ENCODE measurements at places on chromosomes 12 and 14. TPM values are rescaled to one million over a fixed set of nuclear protein-coding genes. Genes with fewer than 3 reads are reported as not detected.

DNA sequence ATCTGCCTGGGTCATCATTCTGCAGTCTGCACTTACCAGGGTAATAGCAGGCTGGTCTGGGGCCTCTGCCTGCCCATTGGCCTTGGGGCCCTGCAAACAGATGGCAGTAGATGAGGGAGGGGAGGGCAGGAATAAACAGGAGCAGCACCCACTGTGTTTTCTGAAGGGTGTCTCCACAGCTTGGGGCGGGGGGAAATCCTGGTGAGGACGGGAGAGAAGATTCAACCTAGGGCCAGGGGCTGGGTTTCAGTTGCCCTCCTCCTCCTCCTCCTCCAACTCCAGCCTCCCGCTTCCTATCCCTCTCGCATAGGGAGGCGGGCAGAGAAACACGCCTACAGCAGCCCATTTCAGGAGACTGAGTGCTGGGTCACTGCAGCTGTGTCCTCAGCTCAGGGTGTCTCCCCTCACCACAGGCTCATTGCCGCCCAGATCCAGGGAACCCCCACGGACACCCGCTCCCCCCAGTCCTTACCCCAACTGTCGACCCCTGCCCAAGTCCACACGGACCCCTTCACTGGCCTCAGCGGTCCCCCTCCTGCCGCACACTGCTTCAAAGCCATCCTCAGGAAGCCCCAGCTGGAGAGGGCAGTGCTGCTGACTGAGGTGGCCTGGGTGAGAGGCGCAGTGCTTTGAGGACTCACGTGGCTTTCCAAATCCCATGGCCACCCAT is 9.1 kb upstream of the KRT80 start:
- DNase-seq: no peak

DNA sequence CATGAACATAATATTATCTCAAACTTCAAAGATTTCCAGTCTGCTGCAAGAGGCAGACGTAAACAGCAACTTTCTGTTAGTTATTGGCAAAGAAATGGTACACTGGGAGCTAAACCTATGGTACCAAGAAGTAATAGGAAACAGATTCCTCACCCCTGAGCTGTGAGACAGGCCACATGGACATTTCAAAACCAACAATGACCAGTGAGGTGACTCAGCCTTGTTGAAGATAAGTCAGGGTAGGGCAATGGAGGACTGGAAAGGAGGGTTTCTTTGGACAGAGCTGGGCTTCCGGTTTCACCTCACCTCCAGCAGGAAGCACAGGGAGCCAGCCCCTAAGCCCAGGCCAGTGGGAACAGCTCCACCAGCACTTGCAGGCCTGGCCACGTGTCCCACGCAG is 1320.5 kb downstream of the AACS start:
- DNase-seq: no peak

The TEX52 gene
- total RNA-seq: not detected

The LRRIQ1 gene
- 0.28 TPM for total RNA-seq

DNA sequence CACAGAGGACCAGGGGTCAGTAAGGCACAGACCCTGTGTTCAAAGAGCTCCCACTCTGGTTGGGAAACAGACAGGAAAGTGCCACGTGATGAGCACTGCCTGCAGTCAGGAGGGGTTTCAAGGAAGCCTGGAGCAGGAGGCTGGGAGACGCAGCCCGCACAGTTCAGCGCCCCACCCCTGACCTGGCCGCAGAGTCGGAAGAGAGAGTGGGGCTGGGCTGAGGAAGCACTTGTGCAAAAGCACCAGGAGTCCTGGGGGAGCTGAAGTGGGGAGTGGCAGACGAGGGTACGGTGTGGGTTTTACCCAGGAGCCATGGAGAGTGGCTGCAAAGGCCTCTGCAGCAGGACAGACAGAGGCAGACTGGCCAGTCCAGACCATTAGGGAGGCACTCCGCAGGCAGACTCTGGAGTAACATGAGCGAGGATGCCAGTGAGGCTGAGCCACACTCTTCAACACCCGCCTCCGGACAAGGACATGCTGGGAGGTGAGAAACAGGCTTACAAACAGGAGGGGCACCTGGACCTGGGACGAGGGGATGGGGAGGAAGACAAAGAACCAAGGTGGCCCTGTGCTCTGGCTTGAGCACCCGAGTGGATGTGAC is 85.7 kb upstream of the GPR68 start:
- DNase-seq: no peak

DNA sequence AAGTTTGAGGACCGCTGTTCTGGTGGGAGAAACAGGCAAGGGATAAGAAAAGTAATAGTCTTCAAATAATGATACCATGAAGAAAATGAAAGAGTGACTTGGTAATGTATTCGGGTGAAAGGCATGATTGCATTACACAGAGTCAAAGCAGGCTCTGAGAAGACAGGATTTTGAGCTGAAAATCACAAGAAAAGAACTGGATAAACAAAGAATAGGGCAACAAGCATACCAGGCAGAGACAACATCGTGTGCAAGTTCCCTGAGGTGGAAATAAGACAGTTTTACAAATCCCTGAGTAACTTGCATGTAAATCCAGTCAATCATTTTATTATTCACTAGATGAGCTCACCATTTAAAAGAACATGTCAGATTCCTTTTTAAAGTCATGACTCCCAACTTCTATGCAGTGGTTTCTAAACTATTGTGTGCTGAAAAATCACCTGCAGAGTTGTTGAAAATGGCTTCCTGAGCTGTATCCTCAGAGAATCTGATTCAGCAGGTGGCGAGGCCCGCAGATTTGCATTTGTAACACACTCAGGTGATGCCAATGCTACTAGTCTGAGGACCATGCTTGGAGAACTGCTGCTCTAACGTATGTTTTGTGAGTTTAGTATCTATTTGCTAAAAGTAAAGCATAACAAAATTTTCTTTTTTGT is 133.0 kb upstream of the ABCD2 start:
- no peak for DNase-seq

DNA sequence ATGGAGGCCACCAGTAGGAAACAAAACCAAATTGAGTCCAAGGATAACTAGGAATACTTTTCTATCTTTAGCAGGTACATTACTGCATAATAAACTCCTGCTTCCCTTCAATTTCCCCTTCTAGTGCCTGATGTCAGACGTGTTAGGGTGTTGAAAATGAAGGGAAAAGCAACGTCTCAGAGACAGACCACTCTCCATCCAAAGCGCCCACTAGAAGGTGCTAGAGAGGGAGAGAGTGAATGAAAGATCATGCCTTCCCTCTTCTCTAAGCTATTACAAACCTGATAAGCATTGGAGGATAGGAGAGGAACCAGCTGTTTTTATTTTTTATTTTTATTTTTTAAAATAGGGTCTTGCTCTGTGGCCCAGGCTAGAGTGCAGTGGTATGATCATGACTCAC is 64.1 kb downstream of the ZNF641 start:
- DNase-seq: no peak

DNA sequence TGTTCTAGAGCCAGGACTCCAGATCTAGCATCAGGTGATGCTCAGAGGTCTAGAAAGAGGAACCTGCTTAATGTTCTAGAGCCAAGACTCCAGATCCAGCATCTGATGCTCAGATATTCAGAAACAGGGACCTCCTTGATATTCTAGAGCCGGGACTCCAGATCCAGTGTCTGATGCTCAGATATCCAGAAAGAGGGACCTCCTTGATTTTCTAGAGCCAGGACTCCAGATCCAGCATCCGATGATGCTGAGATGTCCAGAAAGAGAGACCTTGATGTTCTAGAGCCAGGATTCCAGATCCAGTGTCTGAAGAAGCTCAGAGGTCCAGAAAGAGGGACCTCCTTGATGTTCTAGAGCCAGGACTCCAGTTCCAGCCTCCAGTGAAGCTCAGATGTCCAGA is 36.9 kb downstream of the MEG3 start:
- no peak for DNase-seq

GRCh38 chr12:32305163-32305562 is 94.2 kb upstream of the FGD4 start:
- DNase-seq: peak; percentile 50

- no peak for DNase-seq
These were observed 93.3 kb upstream of the NAP1L1 start for GRCh38 chr12:76177821-76178220.

GRCh38 chr14:94058674-94059138 is 22.3 kb downstream of the DDX24 start:
- DNase-seq: no peak

The PKP2 gene
- 0.28 TPM for total RNA-seq
